CD8-positive, alpha-beta memory T cell (primary cell): ENCODE measurements at places on chromosomes 6 and 20.

GRCh38 chr6:40721271-40721952 lies 134.2 kb upstream of the LRFN2 start:
- DNase-seq, result no peak

- no peak for DNase-seq
These were observed 3.6 kb downstream of the NELFCD start for GRCh38 chr20:58984691-58985090.

- no peak for DNase-seq
These were observed 100.5 kb upstream of the SASH1 start for GRCh38 chr6:148242180-148242579.

DNA sequence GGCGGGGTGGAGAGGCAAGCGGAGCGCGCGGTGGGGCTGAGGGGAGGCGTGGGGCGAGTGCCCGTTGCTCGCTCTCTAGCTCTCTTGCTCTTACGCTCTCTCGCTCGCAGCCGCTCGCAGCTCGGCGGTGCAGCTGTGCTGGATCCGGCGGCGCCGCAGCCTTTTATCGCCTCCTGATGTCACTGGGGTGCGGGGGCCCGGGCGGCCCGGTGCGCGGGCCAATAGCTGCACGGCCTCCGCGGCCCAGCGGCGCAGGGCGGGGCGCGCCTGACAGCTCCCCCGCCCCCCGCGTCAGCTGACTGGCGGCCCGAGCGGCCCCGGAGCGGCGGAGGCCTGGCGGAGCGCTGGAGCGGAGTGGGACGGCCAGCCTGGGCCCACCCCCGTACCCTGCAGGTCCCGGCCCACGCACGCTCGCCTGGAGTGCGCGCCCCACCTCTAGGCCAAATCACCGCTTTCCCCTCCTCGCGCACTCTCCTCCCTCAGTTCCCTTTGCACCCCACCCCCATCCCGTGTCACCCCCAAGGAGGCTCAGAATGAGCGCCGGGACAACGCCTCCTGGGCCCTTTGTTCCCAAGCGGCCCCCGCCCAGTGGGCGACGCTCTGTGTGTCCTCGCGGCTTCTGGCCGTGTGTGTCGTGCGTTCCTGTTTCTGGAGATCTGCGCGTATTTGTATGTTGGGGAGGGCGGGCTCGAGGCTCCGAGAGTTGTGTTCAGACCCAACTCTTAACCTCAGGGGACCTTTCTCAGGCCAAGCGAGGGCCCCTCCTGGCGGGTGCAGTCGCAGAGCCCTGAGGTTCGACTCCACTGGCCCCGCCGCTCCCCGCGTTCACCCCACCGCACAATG lies at the start of gene MAFB:
Gene MAFB (minus strand): TSS at position 137 of the 843 bp plus-strand sequence. CDS start 386 bp downstream, outside the sequence.
- no peak for DNase-seq

- DNase-seq, result peak; percentile 52
These were observed 3.5 kb upstream of the SNAI1 start for GRCh38 chr20:49979030-49979832.

DNA sequence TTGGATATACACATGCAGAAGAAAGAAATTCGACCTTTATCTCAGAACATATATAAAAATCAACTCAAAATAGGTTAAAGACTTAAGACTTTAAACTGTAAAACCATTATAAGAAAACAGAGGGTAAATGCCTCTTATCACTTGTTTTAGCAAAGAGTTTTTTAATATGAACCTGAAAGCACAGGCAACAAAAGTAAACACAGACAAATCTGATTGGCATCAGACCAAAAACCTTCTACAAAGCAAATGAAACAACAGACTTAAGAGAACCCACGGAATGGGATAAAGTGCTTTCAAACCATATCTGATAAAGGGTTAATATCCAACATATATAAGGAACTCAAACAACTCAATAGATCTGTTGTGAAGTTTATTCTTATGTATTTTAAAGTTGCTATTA lies 309.9 kb upstream of the OPRM1 start:
- no peak for DNase-seq

- DNase-seq, result no peak
These were observed 51.1 kb downstream of the KCNB1 start for GRCh38 chr20:49431329-49431728.

- no peak for DNase-seq
These were observed 1046.7 kb upstream of the MAP3K7 start for GRCh38 chr6:91633374-91634111.

DNA sequence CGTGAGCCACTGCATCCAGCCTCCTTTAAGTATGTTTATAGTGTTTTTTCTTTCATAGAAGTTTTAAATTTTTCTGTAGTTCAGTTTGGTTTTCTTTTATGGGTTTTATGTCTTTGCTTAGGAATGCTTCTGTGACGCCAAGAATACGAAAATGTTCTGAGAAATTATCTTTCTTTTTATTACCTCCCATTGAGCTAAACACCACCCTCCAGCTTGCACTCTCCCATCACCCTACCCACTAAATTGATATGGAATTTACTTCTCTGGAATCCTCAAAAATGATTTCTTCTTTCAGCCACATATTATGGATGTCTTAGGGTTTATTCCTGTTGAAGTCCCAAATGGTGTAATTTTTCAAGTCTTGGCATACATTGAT lies 38.1 kb downstream of the JARID2 start:
- no peak for DNase-seq

- peak; percentile 59 for DNase-seq
These were observed 37.5 kb downstream of the NOX3 start for GRCh38 chr6:155418017-155418761.

- no peak for DNase-seq
These were observed 303.6 kb upstream of the FERMT1 start for GRCh38 chr20:6426287-6426891.

DNA sequence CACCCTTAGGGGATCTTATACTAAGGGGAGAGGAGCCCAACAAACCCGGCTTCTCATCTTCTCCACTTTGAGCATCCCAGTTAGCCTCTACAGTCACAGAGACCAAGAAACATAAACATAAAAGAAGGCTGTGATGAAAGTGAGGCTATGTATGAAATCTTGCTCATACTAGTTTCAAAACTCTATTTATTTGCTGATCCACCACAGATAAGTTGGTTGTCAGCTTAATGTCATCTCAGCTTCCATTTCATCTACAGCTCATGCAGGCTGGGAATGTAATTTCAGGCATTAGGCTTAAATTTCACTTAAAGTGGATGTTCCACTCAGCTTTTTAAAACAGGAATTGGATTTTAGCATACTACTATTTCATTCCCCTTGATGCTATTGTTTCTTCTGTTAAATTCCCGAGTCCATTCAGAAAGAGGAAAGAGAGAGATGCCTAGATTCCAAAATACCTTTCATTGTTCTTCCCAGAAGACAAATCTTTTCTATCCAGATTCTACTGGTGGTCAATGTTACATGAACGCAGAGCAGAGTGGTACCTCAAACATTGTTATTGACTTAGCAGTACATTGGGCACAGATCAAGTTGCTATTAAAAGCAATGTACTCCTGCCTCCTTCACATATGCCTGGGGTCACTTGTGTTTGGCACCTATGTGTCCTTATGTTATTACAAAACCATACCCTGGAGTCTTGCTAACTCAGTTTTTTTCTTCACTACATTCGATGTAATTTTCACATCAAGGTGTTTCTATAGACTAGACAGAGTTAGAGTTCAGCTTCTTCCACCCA lies 149.0 kb downstream of the HACE1 start:
- DNase-seq, result no peak

- DNase-seq, result no peak
These were observed 177.8 kb upstream of the ARID1B start for GRCh38 chr6:156599366-156599765.

- DNase-seq, result no peak
These were observed 34.0 kb downstream of the SYNDIG1 start for GRCh38 chr20:24503352-24503931.

DNA sequence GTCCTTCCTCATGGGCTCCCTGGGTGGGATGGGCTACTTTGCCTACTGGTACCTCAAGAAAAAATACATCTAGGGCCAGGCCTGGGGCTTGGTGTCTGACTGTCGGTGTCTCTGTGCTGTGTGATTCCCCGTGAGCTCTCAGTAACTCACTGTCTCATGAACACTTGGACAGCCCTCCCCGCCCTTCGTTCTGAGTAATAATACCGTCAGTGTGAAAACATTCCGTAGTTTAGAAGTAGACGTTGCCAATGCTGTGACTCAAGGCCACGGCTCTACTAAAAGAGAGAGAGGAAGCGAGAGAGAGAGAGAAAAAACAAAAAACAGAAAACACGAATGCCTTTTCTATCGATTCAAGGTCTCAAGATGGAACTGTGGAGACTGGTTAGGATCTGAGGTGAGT lies 31.8 kb downstream of the FITM2 start:
- DNase-seq, result no peak

- no peak for DNase-seq
These were observed 468.3 kb downstream of the CDC5L start for GRCh38 chr6:44855562-44856411.

- no peak for DNase-seq
These were observed 7.0 kb downstream of the TRIB3 start for GRCh38 chr20:387520-387919.

- DNase-seq, result peak; percentile 56
These were observed 125.6 kb downstream of the CARMIL1 start for GRCh38 chr6:25404693-25405169.

- peak; percentile 27 for DNase-seq
These were observed 504 bp downstream of the VPS16 start for GRCh38 chr20:2840967-2841531.

DNA sequence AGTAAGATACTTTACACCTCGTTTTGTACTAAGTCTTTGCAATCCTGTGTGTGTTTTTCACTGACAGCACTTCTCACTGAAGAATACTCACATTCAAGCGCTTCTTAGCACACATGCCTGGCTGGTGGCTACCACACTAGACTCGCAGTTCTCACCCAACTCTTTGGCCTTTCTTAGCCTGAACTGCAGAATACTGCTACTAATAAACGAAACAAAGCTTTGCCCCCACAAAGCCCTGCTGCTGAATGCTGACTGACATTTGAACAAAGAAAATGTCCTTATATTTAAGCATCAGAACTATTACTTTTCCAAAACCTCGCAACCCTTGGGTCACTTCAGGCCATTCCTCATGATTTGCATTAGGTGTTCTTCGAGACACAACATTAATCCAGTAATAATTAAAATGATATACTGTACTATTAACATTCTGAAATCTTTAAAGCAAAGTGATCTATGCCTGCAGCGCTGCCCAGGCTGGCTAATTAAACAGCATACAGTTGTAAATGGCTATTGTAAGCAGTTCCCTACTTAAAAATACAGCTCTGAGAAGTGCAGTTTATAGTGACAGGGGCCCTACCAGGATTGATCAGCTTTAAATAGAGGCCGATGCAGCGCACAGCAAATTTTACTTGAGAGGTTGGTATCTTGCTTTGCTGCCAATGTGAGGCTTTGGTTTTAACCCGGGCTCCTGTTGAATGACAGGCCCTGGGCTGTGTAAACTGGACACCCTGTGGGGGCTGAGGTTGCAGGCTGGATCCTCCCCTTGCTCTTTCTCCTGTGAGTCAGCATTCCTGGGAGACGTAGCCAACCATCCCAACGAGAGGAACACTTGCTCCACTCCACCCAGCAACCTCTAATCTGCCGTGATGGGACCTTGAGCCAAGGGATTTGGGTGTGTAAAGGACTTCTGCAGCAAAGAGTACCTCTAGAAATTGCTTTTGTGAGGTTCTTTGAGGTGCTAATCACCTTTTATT lies 899.0 kb downstream of the TFAP2A start:
- no peak for DNase-seq

DNA sequence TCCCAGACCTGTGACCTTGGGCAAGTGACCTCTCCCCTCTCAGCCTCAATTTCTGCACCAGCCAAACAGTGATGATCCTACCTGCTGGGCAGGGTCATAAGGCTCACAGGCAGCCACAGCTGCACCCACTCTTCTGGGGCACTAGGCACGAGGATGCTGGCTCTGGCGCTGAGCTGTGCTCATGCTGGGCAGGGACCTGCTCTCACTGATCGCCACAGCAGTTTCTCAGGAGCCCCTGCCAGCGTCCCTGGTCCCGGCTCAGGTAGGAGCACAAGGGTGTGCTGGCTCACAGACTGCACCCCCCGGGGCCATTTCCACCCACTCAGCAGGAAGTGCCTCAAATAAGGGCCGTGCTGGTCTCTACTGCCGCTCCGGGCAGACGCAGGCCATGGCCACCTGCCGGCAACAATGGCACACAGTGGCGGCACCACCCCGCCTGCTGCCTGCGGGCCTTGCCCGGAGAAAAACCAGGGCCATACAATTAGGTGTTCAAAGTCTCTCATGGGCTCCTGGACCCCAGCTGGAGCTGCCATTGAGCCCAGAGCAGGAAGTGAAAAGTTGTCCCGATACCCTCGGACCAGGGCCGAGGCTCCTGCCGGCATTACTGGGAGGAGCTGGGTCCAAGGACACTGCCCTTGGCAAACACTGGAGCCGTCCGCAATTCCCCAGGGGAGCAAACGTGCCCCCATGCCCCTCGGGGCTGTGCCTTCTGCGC lies 4.6 kb upstream of the CABLES2 start:
- no peak for DNase-seq

- DNase-seq, result no peak
These were observed 182.2 kb downstream of the AKAP7 start for GRCh38 chr6:131317516-131317915.

- no peak for DNase-seq
These were observed 59.3 kb downstream of the PRL start for GRCh38 chr6:22237526-22237925.

DNA sequence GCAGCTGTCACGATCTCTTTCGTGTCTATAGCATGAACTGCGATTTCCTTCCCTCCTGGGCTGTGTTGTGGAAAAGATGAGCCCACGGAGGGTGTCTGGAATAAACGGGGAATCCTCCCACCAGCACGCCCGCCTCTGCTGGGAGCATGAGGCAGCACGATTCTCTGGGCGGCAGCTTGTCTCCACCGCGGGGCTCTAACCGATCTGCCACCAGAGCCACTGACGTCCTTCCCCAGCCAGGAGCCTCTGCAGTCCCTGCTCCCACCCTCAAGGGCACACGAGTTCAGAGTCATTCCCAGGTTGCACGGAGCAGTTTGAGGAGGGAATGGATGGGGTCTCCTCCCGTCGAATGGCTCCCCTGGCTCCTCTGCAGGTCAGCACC lies 197.6 kb downstream of the DLL1 start:
- DNase-seq, result no peak

DNA sequence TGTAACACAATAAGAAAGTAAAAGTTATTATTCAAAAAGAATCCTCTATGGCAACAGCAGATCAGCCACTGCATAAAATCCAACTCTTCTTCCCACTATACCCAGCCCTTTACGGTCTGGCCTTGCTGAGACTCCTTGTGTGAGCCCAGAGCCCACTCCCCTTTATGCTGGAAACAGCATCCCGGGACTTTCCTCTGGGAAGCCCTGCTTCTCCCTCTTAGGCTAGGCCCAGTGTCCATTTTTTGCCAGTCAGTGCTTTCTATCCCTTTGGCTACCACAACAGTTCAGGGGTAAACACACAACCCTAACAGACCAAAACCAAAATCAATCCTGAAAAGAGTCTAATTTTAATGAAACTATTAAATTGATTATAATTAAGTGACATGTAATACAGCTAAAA lies 20.6 kb downstream of the FKBP5 start:
- no peak for DNase-seq

- no peak for DNase-seq
These were observed 14.3 kb upstream of the MRAP2 start for GRCh38 chr6:84019141-84019841.
